Stimulated activated CD8-positive, alpha-beta memory T cell treated with anti-CD3 and anti-CD28 coated beads, Interleukin-2, amount 100 ng/mL, for 1 hour (primary cell): ENCODE measurements at places on chromosomes 7 and 10.

GRCh38 chr10:84499846-84500245 lies 171.5 kb downstream of the CCSER2 start:
- DNase-seq, result no peak

DNA sequence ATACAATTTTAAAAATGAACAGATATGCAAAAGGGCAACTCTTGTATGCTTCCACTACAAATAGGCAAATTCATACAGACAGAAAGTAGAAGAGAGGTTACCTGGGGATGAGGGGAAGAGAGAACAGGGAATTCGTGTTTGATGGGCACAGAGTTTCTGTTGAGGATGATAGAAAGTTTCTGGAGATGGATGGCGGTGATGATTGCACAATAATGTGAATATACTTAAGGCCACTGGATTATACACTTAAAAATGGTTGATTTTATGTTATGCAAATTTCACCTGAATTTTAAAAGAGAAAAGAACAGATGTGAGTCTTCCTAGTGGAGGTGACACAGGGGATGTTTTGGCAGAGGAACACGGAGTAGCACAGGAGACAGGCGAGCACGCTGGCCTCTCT lies 89.3 kb downstream of the TEX36 start:
- no peak for DNase-seq

GRCh38 chr10:93718937-93719725 lies 16.7 kb upstream of the FRA10AC1 start:
- no peak for DNase-seq

- DNase-seq, result no peak
Measured at GRCh38 chr7:69652947-69653701, 54.8 kb downstream of the AUTS2 start.

DNA sequence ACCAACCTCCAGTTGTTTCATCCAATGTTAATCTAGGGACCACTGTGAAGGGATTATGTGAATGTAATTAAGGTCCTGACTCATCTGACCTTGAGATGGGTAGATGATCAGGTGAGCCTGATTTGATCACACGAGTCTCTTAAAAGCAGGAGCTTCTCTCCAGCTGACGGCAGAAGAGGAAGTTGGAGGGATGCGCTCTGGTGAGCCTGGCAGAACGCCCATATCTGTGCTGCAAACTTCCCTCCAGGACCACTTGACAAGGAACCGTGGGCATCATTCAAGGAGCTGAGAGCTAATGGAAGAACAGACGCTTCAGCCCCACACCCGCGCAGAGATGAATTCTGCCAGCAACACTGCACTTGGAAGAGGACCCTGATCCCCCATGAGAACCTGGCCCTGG lies 642.4 kb downstream of the TNS3 start:
- no peak for DNase-seq

GRCh38 chr10:129679207-129679606 lies 212.2 kb downstream of the MGMT start:
- DNase-seq, result no peak

- DNase-seq, result no peak
Measured at GRCh38 chr7:3114917-3115316, 71.2 kb upstream of the CARD11 start.

- DNase-seq, result no peak
Measured at GRCh38 chr7:23470330-23471105, at the start of gene IGF2BP3. Gene IGF2BP3 (minus strand): TSS chr7:23470491. CDS start chr7:23470110, 381 bp downstream.

- DNase-seq, result no peak
Measured at GRCh38 chr10:48801001-48801421, 116.3 kb downstream of the WDFY4 start.

DNA sequence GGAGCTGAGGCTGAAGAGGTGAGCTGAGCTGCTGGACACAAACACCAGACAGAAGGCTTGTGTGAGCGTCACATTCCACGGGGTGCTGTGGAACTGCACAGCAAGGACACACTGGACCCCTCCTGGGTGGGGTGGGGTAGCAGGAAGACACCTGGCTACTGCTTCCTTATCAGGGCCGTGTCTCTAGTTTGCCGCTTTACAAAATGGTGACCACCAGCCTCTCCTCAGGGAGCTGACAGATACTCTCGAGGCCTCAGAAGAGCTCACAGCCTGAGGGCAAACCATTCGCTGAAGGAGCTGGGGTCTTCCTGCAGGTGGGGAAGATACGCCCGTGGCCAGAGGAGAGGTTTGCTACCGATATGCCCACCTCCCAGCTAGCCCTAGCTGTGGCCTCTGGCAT lies 461.9 kb downstream of the PLXNA4 start:
- no peak for DNase-seq

- DNase-seq, result no peak
Measured at GRCh38 chr7:5050676-5051075, 5.0 kb downstream of the RBAK start.

- no peak for DNase-seq
Measured at GRCh38 chr7:70758646-70759045, 373.3 kb upstream of the GALNT17 start.

GRCh38 chr7:13139436-13139835 lies 452.0 kb downstream of the ARL4A start:
- DNase-seq, result no peak

DNA sequence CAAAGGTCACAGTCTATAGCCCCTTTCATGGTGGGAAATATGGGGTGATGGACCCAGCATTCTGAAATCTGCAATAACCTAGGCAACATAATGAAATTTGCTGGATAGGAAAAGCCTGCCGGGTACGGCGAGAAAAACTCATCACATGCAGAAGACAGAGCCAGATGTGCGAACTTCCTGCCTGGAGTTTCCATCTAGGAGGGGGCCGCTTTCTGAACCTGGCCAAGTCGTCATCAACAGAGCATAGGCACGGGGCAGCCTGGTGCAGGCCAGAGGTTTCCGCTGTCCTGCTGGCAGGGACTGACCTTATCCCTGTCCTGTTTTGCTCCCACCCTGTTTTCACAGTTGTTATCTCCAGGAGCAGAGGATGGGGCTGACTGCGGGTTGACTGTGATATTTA lies 27.4 kb downstream of the CCDC3 start:
- no peak for DNase-seq

- DNase-seq, result no peak
Measured at GRCh38 chr10:121422096-121422495, 176.1 kb downstream of the FGFR2 start.

- DNase-seq, result no peak
Measured at GRCh38 chr10:106189292-106189691, 975.2 kb downstream of the SORCS1 start.

DNA sequence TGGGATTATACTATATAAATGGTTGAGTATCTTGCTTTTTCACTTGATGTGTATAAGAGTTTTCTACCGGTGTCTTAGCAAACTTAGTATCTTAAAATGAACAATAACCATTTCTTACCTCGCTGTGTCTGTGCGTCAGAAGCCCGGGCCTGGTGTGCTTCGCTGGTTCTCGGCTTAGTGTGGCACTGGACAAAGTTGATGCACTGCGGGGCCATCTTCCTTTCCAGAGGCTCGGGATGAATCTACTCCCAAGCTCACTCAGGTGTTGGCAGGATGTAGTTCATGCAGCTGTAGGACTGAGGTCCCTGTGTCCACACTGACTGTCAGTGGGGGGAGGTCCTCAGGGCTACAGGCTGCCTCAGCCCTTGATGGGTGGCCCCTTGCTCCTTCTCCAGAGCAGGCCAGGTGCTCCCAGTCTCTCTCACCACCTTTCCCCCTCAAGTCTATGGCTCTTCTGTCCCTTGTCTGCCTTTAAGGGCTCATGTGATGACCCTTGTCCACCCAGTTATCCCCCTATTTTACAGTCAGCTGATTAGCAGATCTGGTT lies 227.8 kb downstream of the GLRX3 start:
- no peak for DNase-seq

DNA sequence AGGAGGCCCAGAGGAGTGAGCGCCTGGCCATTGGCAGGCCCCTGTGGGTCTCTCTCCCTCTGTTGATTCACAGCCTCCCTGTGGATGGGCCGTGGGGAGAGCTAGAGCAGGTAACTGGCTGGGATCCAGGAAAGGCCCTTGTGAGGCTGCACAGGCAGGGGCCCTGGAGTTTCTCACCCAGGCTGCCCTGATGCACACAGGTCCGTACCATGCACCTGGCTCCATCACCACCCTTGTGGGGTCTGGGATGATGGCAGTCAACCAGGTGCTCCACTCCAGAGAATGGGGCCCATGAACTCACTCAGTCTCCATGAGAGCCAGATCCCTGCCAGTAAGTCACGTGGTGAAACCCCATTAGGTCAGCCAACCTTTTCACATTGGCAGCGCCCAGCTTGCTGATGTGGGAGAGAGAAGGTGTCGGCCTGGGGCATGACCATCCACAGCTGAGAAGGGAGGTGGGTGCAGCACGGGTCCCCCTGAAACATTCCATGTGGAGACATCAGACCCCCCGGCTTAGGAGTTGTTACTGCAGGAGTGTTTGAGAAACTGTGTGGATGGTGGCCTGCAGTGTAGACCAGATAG lies 320.8 kb downstream of the ADARB2 start:
- no peak for DNase-seq

DNA sequence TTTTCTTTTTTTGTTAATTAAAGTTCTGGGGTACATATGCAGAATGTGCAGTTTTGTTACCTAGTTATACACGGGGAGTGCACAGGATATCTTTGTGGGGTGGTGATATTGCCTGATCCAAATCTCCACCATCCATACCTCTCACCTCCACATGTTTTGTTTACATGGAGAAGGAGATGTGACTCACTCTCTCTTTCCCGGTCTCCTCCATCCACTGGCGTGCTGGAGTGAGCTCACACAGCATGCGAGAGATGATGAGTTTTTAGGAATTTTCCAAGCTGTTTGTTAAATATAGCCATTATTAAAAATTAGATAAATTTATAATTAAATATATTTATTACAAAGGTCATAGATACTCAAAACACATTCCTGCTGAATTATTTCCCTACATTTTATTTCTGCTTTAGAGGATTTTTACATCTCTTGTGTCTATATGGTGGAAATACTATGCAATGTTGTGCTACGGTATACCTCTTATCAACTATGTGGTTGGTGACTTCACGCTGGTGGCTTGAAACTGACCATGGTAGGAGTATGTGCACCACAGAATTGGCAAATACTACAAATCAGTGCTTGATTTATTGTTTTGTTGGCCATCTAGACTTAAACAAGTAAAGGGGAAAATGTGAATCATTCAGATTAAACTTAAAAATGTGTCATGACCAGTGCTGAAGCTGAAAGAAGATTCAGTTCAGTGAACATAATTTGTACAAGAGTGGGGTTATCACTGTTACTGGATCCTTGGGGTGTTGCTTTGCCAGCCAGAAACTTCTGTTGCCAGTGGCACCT lies 107.9 kb upstream of the FAM180A start:
- DNase-seq, result no peak

- no peak for DNase-seq
Measured at GRCh38 chr7:128694738-128695137, 22.6 kb downstream of the GARIN1A start.

DNA sequence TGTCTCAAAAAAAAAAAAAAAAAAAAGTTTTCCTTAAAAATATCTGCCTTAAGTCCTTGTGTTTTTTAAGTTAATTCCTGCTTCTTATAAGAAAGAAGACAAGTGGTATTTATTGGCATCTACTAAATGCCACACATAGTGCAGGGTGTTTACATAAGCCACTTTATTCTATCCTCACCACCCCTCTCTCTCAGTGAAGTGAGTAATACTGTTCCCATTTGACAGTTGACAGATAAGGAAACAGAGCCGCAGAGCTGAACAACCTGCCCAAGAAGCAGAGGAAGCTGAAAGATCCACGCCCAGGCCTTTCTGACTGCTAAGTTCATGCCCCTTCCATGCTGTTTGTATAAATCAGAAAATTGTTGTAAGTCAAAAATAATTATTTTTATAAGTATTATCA lies 54.1 kb downstream of the ABLIM1 start:
- no peak for DNase-seq
